ENCODE measurements at places on chromosomes 2 and 18.

DNA sequence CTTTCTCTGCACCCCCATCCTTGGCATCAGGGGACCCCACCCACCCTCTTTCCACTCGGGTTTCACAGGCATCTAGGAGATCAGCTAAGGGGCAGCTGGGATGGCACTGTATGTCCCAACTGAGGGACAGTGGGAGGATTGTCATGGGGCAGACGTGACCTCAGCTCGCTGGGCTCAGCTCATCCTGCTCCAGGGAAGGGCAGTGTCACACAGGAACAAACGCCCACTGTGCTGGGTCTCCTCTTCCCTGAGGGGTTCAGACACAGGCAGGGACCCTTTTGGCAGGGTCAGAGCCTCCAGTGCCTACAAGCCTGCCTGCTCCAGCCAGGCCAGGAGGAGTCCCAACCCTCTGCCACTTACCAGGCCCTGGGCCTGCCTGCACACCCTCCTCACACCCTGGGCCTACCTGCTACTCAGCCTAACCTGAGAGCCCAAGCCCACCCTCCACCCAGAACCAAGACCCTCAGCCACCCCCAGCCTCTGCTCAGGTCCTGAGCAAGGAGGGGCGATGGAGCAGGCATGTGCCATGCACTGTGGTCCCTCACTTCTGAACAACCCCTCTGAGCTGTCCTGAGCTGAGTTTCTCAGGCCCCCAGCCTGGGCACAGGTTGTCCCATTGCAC, 68.2 kb downstream of the HS1BP3 start:
- no peak for DNase-seq

- no peak for DNase-seq
These were observed 150.8 kb downstream of the THSD7B start for GRCh38 chr2:136916131-136916530.

- DNase-seq, result no peak
These were observed 8.6 kb downstream of the ALPI start for GRCh38 chr2:232464544-232464885.

GRCh38 chr2:214379227-214379626, 31.6 kb upstream of the VWC2L start:
- DNase-seq, result no peak

DNA sequence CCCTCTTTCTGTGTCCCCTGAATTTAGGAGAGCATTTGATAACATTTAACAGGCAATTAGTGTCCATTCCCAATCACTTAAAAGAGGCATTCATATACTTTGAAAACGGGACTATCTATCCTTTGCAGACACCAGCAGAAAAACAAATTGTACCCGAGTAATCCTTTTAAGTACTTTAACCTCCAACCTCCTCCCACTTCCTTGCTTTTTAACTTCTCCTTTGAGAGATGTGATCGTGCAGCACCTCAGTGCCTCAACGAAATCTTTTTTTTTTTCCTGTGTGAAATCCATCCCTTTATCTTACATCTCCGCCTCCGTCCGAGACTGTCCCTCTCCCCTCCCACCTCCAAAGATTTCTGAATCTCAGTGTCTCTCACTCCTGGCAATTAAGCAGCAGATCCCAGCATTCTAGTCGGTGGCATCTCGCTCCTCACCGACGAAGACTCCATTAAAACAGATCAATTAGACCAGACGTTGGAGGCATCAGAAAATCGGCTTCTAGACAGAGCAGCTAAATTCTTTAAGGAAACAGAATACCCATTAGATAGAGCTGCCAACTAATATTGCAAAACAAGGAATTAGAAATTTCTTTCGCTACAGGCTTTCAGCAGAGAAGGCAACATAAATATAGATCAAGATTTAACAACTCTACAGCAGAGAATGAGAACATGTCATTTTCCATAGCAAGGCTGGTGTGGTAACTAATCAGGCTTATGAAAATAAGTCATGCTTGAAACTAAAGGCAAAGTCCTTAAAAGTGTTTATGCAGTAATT, 1.9 kb upstream of the TMEFF2 start:
- DNase-seq, result no peak

- no peak for DNase-seq
These were observed 34.8 kb downstream of the MYO3B start for GRCh38 chr2:170212625-170213280.

GRCh38 chr2:188993247-188993646, 19.1 kb downstream of the COL3A1 start:
- DNase-seq, result peak; percentile 44

DNA sequence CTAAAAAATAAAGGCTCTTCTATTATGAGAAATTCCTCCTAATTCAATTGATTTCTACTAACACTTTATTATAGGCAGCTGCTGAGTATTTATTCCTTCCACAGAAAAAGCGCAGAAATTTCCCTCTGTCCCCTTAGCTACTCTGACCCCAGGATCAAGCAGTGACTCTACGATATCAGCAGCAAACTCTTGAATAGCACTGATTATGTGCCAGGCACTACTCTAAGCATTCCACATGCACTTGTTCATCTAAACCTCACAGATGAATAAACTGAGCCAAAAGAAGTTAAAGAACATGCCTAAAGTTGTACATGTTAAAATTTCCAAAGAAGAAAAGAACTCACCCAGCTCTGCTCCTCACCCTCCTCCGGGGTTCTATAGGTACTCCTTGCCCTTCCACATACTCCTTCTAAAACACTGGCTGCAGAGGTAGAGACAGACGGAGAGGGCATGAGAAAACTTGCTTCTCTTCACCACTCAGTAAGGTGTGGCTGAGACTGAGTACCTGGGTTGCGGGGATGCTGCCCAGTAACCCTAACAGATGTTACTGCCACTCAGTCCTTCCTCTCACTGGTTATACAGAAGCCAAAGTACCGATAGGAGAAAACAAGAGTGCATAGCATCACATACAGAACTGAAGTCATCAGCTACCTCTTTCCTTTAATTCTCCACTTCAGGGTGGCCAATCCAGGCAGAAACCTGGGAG, 9.9 kb downstream of the C1D start:
- DNase-seq, result no peak

DNA sequence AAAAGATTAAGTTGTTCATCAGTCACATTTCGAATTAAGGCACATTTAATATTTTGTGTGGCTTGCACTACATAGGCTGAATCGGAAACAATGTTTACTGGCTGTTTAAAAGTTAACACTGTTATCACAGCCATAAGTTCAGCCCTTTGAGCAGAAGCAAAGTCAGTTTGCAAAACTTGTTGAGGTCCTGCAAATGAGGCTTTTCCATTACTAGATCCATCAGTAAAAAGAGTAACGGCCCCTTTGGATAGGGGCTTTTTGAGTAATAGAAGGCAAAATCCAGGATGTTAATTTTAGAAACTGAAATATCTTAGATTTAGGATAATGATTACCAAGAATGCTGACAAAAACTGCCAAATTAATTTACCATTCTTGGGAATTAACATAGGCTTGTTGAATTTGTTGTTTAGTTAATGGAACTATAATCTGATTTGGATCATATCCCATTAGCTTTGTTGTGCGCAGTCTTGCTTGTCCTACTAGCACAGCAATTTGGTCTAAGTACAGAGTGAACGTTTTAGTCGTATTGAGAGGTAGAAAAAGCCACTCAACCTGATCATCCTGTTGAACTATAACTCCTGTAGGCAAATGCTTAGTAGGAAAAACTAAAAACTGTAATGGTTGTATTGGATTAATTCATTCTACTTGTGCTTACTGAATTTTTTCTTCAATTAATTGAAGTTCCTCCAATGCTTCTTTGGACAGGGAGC, 13.9 kb upstream of the SUCLG1 start:
- no peak for DNase-seq

GRCh38 chr2:4412637-4413187, 709.3 kb downstream of the DCDC2C start:
- DNase-seq, result no peak

GRCh38 chr18:55779691-55780585, 191.9 kb upstream of the TCF4 start:
- peak; percentile 58 for DNase-seq

- no peak for DNase-seq
These were observed 23.8 kb downstream of the AAK1 start for GRCh38 chr2:69619725-69620124.

- no peak for DNase-seq
These were observed 65.1 kb upstream of the MAPRE2 start for GRCh38 chr18:34976123-34976522.

DNA sequence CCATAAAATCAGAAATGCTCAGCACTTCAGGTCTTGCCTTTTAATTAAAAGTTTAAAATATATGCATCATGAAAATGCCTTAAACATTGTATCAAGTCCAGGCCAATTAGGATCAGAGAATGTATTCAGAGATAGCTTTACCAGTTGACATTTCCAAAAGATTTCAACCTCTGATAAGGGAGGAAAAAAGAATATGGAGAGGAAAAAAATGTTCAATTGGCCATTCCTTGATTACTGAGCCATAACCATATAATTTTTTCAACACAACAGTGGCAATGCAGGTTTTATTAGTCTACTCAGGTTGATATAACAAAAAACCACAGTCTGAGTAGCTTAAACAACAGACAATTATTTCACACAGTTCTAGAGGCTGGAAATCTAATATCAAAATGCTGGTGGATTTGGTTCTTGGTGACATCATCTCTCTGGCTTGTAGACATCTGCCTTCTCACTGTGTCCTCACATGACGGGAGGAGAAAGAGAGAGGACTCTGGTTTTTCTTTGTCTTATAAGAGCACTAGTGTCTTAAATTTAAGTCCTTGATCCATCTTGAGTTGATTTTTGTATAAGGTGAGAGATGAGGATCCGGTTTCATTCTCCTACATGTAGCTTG, 111.9 kb downstream of the IRS1 start:
- peak; percentile 33 for DNase-seq

GRCh38 chr2:64202206-64202845, 58.1 kb upstream of the PELI1 start:
- DNase-seq, result peak; percentile 36

GRCh38 chr2:74841641-74842040, 7.7 kb downstream of the HK2 start:
- no peak for DNase-seq

- DNase-seq, result no peak
These were observed 225.7 kb upstream of the ST6GAL2 start for GRCh38 chr2:107111623-107112022.

DNA sequence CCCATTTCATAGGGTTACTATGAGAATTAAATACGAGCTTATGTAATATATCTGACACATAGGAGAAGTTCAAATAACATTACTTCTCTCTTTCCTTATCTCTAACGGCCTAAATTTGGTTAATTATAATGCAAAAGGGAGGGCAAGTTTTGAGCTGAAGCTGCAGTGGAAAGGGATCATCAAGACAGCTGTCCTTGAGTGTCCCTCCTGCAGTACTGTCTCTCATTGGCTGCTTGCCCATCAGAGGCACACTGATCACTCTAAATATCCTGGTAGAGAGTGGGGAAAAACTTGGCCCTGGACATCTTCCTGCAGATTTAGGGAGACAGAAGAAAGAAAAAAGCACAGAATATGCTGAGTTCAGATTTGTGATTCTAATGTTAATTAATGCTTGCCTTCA, 186.0 kb downstream of the CAMKMT start:
- DNase-seq, result no peak

- no peak for DNase-seq
These were observed 16.0 kb upstream of the LINC00305 start for GRCh38 chr18:64164883-64165282.

DNA sequence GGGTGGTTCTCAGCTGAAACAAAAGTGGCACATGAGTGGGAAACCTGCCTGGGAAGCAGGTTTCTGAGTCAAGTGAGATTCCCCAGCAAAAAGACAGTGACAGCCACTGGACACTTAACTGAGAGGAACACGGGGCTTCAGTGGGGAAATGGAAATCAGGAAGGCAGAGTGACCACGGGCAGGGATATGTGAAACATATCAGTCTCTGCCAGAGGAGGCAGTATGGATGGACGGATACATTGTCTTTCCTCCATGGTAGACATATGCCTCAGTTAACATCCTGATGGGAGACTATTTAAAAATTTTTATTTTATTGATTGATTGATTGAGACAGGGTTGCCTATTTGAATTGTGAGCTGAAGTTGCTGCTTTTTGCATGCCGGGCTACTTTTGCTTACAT, 292.1 kb downstream of the NBAS start:
- no peak for DNase-seq

DNA sequence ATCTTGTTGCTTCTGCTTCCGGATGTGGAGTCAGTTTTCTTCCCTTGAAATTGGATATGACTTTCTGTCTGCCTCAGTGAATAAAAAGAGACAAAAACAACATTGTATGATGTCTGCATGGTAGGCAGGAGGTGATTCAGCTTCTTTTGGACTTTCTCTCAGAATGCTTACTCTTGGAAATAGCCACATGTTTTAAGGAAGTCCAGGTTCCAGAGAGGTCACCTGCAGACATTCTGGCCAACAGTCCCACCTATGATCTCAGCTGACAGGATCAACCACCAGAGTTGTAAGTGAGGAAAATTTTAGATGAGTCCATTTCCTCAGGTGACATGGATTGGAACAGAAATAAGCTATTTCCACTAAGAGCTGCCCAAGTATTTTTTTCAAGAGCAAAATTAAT, 508.7 kb upstream of the FAM98A start:
- DNase-seq, result no peak

DNA sequence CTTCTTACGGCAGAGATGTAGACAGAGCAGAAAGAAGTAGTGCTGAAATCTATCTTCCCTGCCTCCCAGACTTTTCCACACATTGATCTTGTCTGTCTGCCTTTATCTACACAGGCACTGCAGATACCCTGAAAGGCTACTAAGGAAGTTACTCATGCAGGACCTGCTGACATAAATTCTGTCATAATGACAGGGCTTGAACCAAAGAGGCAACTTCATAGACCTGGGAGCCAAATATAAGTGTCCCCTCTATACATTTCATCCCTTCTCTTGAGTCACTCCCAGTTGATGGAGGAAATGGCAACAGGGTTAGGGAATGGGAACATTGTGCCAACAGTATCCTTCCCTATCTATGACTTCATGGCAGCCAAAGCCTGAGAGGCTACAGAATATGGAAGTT, 157.5 kb downstream of the TNS1 start:
- DNase-seq, result no peak

DNA sequence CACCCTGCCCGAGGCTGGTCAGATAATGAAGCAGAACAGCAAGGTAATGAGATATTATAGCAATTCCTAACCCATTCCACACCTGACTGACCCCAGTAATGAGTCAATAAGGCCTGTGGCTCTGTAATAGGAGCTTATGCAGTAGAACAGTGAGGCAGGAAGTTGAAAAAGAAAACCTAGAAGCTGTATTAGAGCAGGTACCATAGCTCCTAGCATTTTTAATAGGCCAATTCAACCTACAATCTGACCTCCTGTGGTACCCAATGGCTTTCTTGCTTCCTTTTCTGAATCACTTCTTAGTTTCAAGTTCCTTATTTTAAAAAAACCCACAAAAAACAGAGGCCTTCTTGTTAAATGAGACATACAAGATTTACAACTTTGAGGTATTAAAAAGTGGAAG, 43.6 kb upstream of the MAP2 start:
- DNase-seq, result no peak
